Head of caudate nucleus (tissue), 42 donors: ENCODE measurements at places on chromosomes 5 and 9.

GRCh38 chr5:9681706-9682105 is 51.6 kb upstream of the TAS2R1 start:
- DNase-seq = no peak

GRCh38 chr5:127031147-127031862 is 947 bp upstream of the MARCHF3 start:
- DNase-seq = no peak

DNA sequence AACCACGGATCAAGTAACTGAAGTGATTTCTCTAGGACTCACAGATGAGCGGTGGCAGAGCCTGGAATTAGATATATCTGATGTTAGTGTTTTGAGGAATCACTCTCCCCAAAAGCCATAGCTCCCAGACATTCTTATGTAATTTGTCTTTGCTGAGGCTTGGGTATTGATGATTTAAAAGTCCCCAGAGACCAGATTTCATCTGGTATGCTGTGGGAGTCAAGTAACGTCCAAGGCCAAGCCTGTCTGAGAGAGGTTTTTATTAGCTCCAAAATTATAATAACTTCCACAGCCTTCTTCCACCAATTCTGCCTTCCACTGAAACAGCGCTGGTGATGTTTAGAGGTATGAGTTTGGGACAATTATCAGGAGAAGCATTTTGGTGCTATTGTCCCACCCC is 21.3 kb upstream of the KCNIP1 start:
- no peak for DNase-seq

- DNase-seq = no peak
These were observed 90.6 kb upstream of the MIER3 start for GRCh38 chr5:57042524-57042931.

DNA sequence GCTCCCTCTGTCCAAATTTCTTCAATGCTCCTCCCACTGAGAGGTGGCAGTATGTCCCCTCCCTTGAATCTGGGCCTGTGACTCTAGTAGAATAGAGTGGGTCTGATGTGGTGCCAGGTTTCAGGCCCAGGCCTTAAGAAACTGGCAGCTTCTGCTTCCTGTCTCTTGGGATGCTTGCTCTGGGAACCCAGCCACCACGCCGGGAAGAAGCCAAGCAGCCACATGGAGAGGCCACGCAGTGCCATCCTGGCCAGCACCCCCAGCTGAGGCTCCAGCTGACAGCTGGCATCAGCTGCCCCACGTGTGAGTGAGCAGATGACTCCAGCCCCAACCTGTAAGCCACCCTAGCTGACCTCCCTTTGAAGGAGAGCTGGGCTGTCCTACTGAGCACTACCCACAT is 7.3 kb upstream of the TSPAN17 start:
- DNase-seq = peak; percentile 58

DNA sequence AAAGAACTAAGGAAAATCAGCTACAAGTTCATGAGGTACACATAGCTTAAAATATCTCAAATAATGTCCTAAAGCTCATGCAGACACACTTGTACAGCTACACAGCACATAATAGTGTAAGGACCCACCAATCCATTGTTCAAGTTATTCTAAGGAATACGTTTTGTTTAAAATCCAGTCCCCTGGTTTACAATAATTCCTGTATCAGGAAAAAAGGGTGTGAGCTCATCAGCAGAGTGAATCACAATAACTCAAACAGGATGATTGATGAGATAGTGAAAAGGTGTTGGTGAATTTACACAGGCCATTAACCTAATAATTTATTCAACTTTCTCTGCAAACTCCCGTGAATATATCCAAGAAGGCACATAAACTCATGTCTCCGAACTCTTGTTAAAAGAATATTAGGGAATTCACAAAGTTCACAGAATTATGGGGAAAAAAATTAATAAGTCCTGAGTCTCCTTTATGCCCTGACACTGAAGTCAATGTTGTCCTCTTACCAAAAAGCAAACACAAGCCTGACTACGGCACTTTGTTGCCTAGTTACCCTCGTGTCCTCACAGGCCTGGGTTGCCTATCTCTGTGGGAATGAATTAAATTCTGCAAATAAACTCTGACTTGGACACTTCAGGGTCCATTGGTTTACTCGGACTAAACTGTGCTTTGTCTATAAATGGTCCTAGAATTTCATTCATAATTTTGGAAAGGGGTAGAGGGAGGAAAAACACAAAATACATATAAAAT is 142.8 kb upstream of the PDE4D start:
- no peak for DNase-seq

DNA sequence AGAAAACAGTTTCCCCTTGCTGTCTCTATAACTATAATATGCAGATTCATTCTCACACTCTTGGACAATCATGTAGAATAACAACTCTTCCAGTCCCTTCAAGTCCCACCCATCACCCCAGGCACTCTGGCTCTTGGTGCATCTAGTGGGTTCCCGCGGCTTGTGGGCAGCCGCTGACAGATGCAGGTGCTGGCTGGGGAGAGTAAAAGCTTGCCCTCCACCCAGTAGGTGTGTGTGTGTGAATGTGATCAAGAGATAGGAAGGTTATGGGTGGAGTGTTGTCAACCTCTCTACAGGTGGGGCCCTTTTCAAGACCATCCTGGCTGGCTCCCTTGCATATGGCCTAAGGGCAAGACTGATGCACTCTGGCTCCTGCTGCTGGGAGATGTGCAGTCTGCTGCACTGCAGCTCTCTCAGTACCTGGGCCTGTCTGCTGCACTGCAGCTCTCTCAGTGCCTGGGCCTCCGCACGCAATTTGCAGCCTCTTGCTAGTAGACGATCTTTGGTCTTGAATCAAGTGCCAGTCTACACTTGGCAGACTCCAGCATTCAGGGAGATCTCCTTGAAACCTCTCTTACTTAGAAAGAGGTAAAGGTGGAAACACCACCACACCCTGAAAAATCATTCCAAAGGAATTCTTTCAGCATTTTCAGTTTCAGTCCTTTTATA is 189.7 kb upstream of the GDNF start:
- DNase-seq = no peak

GRCh38 chr9:72904267-72905093 is 48.4 kb downstream of the ALDH1A1 start:
- DNase-seq = no peak

GRCh38 chr5:7779019-7780005 is 71.6 kb downstream of the CFAP90 start:
- no peak for DNase-seq

GRCh38 chr5:74360535-74361210 is 279.9 kb downstream of the ENC1 start:
- DNase-seq = no peak

GRCh38 chr9:129665389-129665775 is at the start of gene PRRX2:
Gene PRRX2 (plus strand): TSS chr9:129665647. CDS start chr9:129665868, 221 bp downstream.
- no peak for DNase-seq

DNA sequence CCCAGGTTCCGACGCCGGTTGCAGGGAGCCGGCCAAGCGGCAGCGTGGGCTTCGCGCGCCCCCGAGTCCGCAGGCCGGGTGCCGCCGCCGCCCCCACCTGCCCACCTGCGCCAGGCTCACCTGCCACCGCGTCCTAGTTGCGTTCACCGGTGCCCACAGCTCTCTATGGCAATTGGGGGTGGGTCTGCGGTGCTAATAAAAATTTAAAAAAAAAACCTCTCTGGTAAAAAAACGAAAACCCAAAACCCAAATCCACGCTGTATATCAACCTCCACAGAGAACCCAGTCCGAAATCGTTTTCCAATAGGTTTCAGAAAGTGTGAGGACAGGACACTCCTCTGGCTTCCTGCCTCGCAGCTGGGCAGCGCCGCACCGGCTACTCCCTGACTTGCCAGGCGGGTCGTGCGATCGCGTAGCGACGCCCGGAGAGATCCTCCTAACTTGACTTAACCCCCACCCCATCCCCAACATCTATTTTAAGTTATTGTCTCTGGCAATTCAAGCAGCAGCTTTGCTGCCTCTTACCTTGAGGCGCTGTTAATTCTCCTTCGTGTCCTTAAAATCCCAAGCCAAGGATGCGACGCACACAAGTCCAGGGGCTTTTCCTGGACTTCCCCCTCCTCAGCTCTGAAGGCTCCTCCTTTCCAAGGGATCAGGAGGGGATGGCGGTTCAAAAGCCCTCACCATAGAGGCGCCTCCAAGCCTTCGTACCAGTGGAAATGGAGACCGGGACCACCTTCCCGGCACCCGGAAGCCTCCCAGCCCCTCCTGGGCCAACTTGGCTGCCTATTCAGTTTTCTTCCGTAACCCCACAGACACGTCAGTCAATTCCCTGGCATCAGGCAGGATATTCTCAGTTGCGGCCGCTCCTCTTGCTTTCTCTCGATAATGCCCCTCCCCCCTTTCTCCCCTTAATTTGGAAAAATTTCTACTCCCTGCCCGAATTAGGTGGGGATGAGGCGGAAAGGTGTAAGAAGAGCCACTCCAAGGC is 1639.4 kb upstream of the C9orf72 start:
- no peak for DNase-seq

GRCh38 chr5:118236108-118236849 is 752.1 kb downstream of the DTWD2 start:
- DNase-seq = no peak

GRCh38 chr9:136107953-136108647 is 10.6 kb downstream of the TMEM250 start:
- no peak for DNase-seq

- DNase-seq = no peak
These were observed 26.1 kb downstream of the CHD1 start for GRCh38 chr5:98902733-98903132.

GRCh38 chr5:56269216-56269927 is 36.2 kb upstream of the ANKRD55 start:
- DNase-seq = peak; percentile 43

- no peak for DNase-seq
These were observed 146.2 kb downstream of the MARCHF11 start for GRCh38 chr5:16033187-16033925.

DNA sequence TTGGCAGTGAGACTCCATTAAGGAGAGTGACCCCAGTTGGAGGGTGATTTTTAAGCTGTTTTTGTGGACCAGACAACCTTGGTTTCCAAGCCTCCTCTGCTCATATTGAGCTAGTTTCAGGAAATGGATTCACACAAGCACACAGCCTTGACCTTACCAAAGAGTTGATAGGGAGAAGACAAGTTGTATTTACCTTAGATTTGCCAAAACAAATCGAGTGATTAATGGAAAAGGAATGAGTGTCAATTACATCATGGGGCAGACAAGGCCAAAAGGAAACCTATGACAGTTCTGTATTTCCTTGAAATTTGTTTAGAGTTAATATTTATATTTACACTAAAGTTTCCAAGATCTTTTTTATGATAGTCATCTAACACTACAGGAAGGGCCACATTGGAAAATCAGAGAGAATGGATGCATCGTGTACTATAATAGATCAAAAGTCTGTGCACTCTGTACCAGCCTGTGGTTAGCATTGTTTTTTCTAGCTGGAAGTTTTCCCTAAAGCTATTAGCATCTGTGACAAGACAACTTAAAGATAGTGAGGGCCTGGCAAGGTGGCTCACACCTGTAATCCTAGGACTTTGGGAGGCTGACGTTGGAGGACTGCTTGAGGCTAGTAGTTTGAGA is 86.0 kb upstream of the FER start:
- no peak for DNase-seq

- DNase-seq = no peak
These were observed 118.0 kb upstream of the OR13F1 start for GRCh38 chr9:104386013-104386412.

GRCh38 chr5:67149951-67150523 is 46.6 kb downstream of the CD180 start:
- DNase-seq = peak; percentile 58

DNA sequence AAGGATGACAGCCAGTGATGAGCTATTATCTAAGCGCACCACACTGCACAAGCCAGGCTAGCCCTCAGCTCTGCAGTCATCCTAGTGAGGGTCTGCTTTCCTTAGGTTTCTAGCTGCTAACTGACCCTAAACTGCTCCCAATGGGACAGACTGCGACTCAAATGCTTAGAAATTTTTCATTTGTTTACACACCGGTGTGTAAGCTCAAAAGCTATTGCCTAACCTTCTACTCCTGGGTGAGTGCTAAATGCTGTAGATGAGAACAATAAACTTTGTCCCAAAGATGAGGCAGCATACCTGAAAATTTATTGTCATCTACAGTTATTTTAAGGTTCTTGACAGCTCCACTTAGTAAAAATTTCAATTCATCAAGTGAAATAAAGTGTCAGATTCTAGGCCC is 311.4 kb downstream of the TMEM167A start:
- DNase-seq = no peak

- no peak for DNase-seq
These were observed 220.0 kb upstream of the NR4A3 start for GRCh38 chr9:99601571-99602111.

DNA sequence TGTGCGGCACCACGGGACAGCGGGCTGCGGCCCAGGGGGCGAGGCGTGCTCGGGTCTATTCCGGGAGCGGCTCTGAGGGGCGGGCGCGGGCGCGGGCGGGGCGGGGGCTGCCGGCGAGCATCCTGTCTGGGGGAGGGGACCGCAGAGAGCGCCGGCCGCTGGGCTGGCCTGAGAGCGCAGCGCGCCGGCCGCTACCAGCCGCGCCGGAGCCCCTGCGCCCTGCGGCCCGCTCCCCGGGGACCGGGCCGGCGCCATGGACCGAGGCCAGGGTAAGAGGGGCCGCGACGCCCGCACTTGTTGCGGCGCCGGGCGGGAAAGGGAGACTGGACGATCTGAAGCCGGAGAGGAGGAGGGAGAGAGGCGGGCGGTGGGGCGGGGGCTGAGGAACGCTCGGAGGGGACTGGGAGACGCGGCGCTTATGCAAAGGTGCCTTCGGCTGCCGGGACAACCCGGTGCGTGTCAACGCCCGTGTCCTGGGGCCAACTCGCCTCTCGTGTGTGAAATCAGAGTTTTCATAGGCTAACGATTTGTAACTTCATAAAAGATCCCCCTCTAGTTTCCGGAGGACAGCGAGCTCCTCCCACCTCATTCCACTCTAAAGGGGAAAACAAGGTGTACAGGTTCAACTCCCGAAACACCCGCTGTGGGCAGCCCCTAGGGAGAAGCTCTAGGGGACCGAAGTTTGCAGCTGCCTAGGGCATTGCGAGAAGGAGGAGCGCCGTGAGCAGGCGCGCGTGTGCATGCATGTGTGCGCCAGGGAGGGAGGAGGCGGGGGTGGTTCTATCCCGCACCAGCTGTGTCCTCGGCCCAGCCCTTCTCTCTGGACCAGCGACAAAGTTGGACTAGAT is at the start of gene AFAP1L1:
Gene AFAP1L1 (plus strand): TSS at position 144 of the 848 bp plus-strand sequence. CDS start 110 bp downstream, at position 254.
- peak; percentile 66 for DNase-seq

DNA sequence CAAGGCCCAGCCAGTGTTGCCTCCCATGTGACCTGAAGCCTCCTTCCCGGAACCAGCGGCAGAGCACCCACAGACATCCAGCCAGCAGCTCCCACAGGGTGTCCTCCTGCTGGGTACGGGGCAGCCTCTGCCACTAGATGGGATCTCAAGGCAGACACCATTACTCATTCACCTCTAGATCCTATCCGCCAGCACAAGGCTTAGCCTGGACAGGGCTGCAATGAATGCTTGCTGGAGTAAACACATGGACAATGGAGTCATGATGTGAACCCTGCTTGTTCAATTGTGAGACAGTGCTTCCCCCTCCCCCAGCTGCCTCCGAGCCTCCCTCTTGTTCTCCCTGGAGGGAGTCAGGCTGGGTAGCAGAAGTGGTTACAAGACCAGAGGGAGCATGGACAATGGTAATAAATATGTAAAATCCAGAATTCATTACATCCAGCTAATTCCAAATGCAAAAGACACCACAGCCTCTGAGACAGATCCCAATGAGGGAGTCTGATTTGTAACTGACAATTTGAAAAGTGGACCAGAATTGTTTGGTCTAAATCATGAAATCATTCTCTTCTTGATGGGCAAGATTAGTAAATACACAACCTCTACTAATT is 132.0 kb downstream of the CRB2 start:
- no peak for DNase-seq
